Neural crest cell (in vitro differentiated cells): ENCODE measurements at places on chromosomes 13 and 19.

GRCh38 chr19:3936506-3937442 lies 3.9 kb downstream of the NMRK2 start:
- no peak overlapping the region for H3K27ac ChIP-seq
- H3K27me3 ChIP-seq, result peaks cover 28% of the 10 kb centered on the region
- DNase-seq, result no peak
- H3K4me3 ChIP-seq, result no peak overlapping the region
- no peaks in the 10 kb centered on the region for H3K36me3 ChIP-seq
- H3K4me1 ChIP-seq, result no peaks in the 10 kb centered on the region

GRCh38 chr13:39770221-39771090 lies 115.0 kb downstream of the COG6 start:
- H3K27me3 ChIP-seq, result no peaks in the 10 kb centered on the region
- DNase-seq, result no peak
- no peaks in the 10 kb centered on the region for H3K4me1 ChIP-seq
- peaks cover 3% of the 10 kb centered on the region for H3K36me3 ChIP-seq
- no peak overlapping the region for H3K4me3 ChIP-seq
- H3K27ac ChIP-seq, result peak overlapping the region; percentile 10

DNA sequence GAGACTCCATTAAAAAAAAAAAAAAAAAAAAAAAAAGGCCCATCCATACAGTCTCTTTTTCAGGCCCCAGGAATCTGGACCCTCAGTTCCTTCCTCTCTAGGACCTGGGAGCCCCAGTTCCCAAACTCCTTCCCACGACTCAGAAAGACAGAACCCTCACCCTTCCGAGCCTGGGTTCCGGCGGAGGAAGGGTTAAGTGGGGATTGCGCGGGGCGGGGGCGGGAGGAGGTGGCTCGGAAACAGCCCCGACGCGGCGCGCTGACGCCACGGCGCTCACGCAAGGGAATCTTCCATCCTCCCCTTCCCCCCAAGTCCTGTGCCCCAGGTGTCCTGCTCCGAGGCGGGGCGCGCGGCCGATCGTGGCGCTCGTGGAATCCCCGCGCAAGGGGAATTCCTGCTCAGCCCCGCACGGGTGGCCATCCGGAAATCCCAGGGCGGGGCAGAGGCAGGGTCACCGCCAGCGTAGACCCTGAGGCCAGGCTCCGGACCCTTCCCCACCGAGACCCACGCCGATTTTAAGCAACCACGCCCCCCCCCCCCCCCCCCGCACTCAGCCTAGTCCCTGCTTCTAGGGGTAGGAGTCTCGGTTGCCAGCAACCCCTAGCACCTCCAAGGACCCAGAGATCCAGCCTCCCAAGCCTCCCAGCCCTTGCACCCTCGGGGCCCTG lies 659 bp downstream of the NFKBID start:
- peak; percentile 47 for DNase-seq
- peaks cover 6% of the 10 kb centered on the region for H3K4me1 ChIP-seq
- H3K4me3 ChIP-seq, result peak overlapping the region; percentile 94
- no peaks in the 10 kb centered on the region for H3K36me3 ChIP-seq

- peaks cover 18% of the 10 kb centered on the region for H3K4me1 ChIP-seq
- no peak for DNase-seq
- no peaks in the 10 kb centered on the region for H3K36me3 ChIP-seq
- no peak overlapping the region for H3K4me3 ChIP-seq
Observed at GRCh38 chr13:112130418-112130817, 63.5 kb downstream of the SOX1 start.

DNA sequence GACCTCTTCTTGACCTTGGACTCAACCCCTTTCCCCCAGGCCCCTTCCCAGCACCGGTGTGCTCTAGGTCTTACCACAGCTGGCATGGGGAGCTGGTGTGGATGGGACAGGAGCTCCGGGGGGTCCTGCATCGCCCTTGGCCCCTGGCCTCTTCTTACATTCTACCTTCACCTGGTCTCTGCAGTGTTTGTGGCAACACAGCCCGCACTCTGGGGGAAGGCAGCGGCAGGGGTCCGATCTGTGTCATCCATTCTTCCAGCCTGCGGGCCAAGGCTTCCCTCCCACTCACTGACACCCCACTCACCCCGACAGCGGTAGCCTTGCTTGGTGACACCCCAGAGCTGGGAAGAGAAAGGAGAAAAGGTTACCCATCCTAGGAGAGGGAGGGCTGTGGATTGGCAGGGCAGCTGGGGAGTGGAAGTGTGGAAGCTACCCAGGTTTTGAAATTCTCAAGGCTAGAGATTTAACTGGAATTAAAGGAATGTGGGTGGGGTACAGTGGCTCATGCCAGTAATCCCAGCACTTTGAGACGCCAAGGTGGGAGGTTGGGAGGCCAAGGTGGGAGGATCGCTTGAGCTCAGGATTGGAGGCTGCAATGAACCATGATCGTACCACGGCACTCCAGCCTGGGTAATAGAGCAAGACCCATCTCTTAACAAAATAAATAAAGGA lies 8.3 kb downstream of the FAM98C start:
- H3K36me3 ChIP-seq, result no peaks in the 10 kb centered on the region
- no peaks in the 10 kb centered on the region for H3K27me3 ChIP-seq
- no peak overlapping the region for H3K27ac ChIP-seq

DNA sequence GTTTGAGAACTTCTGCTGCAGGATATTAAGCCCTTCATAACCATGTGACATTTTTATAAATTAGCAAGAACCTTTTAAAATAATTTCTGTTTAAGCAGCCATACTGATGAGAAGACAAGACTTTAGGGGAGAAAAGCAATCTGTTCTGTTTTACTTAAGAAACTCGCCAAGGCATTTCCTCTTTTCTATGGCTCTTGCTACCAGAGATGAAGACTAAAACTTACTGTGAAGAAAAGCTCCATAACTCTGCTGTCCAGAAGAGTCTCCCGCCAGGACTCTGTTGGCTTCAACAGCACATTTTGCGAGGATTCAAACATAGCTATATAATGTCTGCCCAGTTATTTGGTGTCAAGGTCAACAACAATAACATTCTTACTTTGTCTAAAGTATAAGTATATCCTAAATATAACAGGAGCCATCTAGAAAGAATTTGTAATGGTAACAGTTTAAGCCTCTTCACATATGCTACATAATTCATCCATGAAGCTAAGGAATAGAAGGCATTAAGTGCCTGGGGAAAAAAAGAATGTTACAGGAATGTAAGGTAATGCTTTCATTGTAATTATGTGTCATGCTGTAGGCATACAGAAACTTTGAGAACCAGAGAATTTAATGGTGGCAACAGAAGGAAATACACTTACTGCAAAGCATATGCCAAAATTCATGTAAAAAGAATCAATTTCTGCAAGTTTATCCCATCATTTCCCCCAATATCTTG lies 53.2 kb upstream of the EEF1AKMT1 start:
- no peak overlapping the region for H3K27ac ChIP-seq
- DNase-seq, result no peak
- H3K36me3 ChIP-seq, result no peaks in the 10 kb centered on the region
- no peak overlapping the region for H3K4me3 ChIP-seq
- H3K4me1 ChIP-seq, result peaks cover 6% of the 10 kb centered on the region

DNA sequence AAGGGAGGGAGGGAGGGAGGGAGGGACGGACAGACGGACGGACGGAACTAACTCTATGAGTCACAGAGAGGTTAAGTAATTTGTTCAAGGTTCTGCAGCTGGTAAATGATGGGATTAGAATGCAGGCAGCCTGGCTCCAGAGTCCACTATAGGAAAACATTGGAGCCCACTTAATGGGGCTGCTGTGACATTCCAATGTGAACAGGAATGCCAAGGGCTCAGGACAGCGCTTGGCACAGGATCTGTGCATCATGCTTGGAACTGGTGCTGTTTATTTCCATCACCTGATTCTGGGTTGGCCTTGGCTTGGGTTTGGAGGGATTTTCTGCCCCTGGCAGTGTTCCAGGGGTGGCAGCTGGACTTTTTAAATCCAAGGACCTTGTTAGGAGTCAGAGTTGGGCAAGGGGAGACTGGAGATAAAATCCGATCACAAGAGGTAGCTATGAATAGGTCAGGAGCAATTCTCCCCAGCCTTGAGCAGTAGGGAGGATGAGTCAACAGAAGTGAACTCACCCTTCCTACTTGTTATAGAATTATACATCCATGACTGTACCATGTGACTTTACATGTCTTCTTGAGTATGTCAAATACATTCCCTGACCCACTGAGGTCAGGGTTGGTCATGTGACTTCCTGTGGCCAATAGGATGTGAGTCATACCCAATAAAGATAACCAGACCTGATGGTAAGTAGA lies 7.8 kb upstream of the HIF3A start:
- H3K4me1 ChIP-seq, result no peaks in the 10 kb centered on the region
- no peaks in the 10 kb centered on the region for H3K36me3 ChIP-seq
- H3K4me3 ChIP-seq, result no peak overlapping the region
- H3K27me3 ChIP-seq, result peaks cover 6% of the 10 kb centered on the region
- no peak overlapping the region for H3K27ac ChIP-seq

- no peaks in the 10 kb centered on the region for H3K27me3 ChIP-seq
- H3K36me3 ChIP-seq, result peaks cover 24% of the 10 kb centered on the region
- DNase-seq, result no peak
- H3K4me1 ChIP-seq, result peaks cover 29% of the 10 kb centered on the region
- peak overlapping the region; percentile 91 for H3K4me3 ChIP-seq
Observed at GRCh38 chr13:48038761-48039160, 1.2 kb downstream of the NUDT15 start.

- H3K27ac ChIP-seq, result no peak overlapping the region
- peaks cover 9% of the 10 kb centered on the region for H3K4me1 ChIP-seq
- H3K36me3 ChIP-seq, result no peaks in the 10 kb centered on the region
- H3K27me3 ChIP-seq, result no peaks in the 10 kb centered on the region
- H3K4me3 ChIP-seq, result no peak overlapping the region
- DNase-seq, result no peak
Observed at GRCh38 chr13:23703246-23703860, 133.1 kb downstream of the TNFRSF19 start.

GRCh38 chr13:48144413-48145035 lies 49.6 kb upstream of the MED4 start:
- H3K27ac ChIP-seq, result no peak overlapping the region
- peaks cover 2% of the 10 kb centered on the region for H3K36me3 ChIP-seq
- no peaks in the 10 kb centered on the region for H3K4me1 ChIP-seq

DNA sequence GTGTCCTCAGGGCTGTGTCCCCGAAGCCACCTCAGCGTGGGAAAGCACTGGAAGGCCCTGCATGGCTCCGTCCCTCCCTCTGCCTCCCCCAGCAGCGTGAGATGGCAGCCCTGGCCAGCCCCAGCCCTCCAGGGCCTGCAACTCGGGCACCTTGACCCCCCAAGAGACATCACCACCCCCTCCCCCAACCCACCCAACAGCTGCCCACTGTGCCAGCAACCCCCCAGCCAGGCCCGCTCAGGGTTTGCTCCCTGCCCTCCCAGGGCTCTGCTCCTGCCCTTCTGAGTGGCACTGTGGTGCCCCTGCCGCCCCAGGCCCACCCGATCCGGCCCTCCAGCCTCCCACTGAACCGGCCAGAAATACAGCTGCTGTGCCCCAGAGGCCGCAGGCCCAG lies 1.5 kb upstream of the ASPDH start:
- peaks cover 31% of the 10 kb centered on the region for H3K4me1 ChIP-seq
- no peak overlapping the region for H3K4me3 ChIP-seq
- H3K27me3 ChIP-seq, result peaks cover 8% of the 10 kb centered on the region
- no peak for DNase-seq
- no peak overlapping the region for H3K27ac ChIP-seq

- no peaks in the 10 kb centered on the region for H3K27me3 ChIP-seq
- peak overlapping the region; percentile 10 for H3K27ac ChIP-seq
- peaks cover 24% of the 10 kb centered on the region for H3K4me1 ChIP-seq
- H3K36me3 ChIP-seq, result peaks cover 31% of the 10 kb centered on the region
- no peak for DNase-seq
Observed at GRCh38 chr13:49113526-49114286, 106.4 kb upstream of the MLNR start.

- H3K4me3 ChIP-seq, result no peak overlapping the region
- DNase-seq, result no peak
- H3K36me3 ChIP-seq, result peaks cover 12% of the 10 kb centered on the region
- peaks cover 9% of the 10 kb centered on the region for H3K4me1 ChIP-seq
Observed at GRCh38 chr19:15266683-15267082, 34.4 kb upstream of the EPHX3 start.

GRCh38 chr13:114229506-114229905 lies 5.2 kb upstream of the CDC16 start:
- DNase-seq, result no peak
- H3K27me3 ChIP-seq, result peaks cover 44% of the 10 kb centered on the region
- H3K4me1 ChIP-seq, result peaks cover 20% of the 10 kb centered on the region
- H3K36me3 ChIP-seq, result peaks cover 3% of the 10 kb centered on the region
- H3K4me3 ChIP-seq, result no peak overlapping the region
- no peak overlapping the region for H3K27ac ChIP-seq

- no peak for DNase-seq
- H3K4me1 ChIP-seq, result peaks cover 39% of the 10 kb centered on the region
- H3K27ac ChIP-seq, result no peak overlapping the region
- peak overlapping the region; percentile 65 for H3K4me3 ChIP-seq
- H3K27me3 ChIP-seq, result peaks cover 68% of the 10 kb centered on the region
- peaks cover 6% of the 10 kb centered on the region for H3K36me3 ChIP-seq
Observed at GRCh38 chr19:48487948-48488347, 18.8 kb downstream of the CYTH2 start.

DNA sequence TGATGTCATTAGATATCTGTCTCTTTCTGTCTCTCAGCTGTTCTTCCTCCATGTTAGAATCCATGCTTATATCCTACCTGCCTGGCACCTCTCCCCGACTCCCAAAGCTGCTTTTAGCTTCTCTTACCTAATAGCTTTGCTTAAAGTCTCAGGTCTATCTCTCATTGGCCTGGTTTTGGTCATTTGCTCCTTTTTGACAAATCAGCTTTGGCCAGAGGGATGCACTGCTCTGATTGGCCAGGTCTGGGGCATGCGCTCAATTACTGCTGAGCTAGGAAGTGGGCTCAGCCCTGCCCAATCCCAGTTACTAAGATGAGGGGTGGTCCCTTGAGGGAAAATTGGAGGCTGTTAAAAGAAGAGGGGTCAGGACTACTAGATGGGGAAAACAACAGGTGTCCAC lies 11.5 kb upstream of the CLASRP start:
- H3K27ac ChIP-seq, result peak overlapping the region; percentile 75
- H3K4me1 ChIP-seq, result no peaks in the 10 kb centered on the region
- no peaks in the 10 kb centered on the region for H3K27me3 ChIP-seq
- no peak overlapping the region for H3K4me3 ChIP-seq

DNA sequence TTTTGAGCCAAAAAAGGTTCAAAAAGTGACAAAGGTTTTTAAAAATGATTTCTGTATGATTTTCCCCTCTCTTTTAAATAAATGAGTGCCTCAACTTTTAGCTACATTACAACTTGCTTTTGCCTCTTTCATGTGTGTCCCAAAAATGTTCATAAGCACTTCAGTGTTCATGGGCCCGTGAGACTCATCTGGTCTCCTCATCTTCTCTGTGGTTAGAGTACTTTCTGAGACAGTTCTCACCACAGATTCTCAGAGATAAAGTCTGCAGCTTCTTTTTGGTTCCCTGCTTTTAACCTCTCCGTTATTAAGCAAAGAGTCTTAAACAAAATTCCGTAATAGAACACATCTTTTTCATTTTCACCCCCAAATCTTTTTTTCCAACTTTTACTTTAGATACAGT lies 156.9 kb downstream of the DLEU7 start:
- peaks cover 4% of the 10 kb centered on the region for H3K36me3 ChIP-seq
- peaks cover 67% of the 10 kb centered on the region for H3K4me1 ChIP-seq
- no peak for DNase-seq
- no peaks in the 10 kb centered on the region for H3K27me3 ChIP-seq
- no peak overlapping the region for H3K27ac ChIP-seq
- H3K4me3 ChIP-seq, result no peak overlapping the region

GRCh38 chr13:75785130-75785529 lies 149.0 kb downstream of the LMO7 start:
- no peak overlapping the region for H3K4me3 ChIP-seq
- no peaks in the 10 kb centered on the region for H3K27me3 ChIP-seq
- DNase-seq, result no peak

GRCh38 chr19:41528106-41528505 lies 47.9 kb upstream of the CEACAM21 start:
- H3K27me3 ChIP-seq, result peaks cover 67% of the 10 kb centered on the region
- DNase-seq, result no peak
- H3K36me3 ChIP-seq, result no peaks in the 10 kb centered on the region
- no peaks in the 10 kb centered on the region for H3K4me1 ChIP-seq
- no peak overlapping the region for H3K27ac ChIP-seq
